ENCODE measurements at places on chromosomes 12 and 14. TPM values are rescaled to one million over a fixed set of nuclear protein-coding genes. Genes with fewer than 3 reads are reported as not detected.

- no peaks in the 10 kb centered on the region for H3K36me3 ChIP-seq
- H3K27ac ChIP-seq = no peak overlapping the region
- H3K27me3 ChIP-seq = no peaks in the 10 kb centered on the region
- no peak overlapping the region for H3K4me3 ChIP-seq
- no peaks in the 10 kb centered on the region for H3K4me1 ChIP-seq
- DNase-seq = no peak
Measured at GRCh38 chr12:49983892-49984291, 11.1 kb downstream of the AQP6 start.

DNA sequence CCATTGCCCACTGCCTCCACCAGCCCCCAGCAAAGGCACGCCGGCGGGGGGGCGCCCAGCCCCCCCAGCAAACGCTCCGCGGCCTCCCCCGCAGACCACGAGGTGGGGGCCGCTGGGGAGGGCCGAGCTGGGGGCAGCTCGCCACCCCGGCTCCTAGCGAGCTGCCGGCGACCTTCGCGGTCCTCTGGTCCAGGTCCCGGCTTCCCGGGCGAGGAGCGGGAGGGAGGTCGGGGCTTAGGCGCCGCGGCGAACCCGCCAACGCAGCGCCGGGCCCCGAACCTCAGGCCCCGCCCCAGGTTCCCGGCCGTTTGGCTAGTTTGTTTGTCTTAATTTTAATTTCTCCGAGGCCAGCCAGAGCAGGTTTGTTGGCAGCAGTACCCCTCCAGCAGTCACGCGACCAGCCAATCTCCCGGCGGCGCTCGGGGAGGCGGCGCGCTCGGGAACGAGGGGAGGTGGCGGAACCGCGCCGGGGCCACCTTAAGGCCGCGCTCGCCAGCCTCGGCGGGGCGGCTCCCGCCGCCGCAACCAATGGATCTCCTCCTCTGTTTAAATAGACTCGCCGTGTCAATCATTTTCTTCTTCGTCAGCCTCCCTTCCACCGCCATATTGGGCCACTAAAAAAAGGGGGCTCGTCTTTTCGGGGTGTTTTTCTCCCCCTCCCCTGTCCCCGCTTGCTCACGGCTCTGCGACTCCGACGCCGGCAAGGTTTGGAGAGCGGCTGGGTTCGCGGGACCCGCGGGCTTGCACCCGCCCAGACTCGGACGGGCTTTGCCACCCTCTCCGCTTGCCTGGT, at the start of gene CDKN1B:
TSS of gene CDKN1B (plus strand) at position 576 of the 793 bp plus-strand sequence. CDS start 472 bp downstream, outside the sequence.
- DNase-seq = peak; percentile 93
- no peaks in the 10 kb centered on the region for H3K36me3 ChIP-seq
- peak within 1 kb of the TSS; percentile 100 for H3K27ac ChIP-seq

GRCh38 chr14:74554742-74555362, 57.2 kb downstream of the LTBP2 start:
- H3K27me3 ChIP-seq = no peaks in the 10 kb centered on the region
- no peak for DNase-seq
- no peaks in the 10 kb centered on the region for H3K36me3 ChIP-seq
- no peak overlapping the region for H3K27ac ChIP-seq
- H3K4me3 ChIP-seq = no peak overlapping the region
- no peaks in the 10 kb centered on the region for H3K4me1 ChIP-seq

GRCh38 chr12:131020326-131021153, 66.8 kb downstream of the ADGRD1 start:
- no peak for DNase-seq
- no peaks in the 10 kb centered on the region for H3K27me3 ChIP-seq
- H3K36me3 ChIP-seq = no peaks in the 10 kb centered on the region
- H3K4me3 ChIP-seq = no peak overlapping the region

DNA sequence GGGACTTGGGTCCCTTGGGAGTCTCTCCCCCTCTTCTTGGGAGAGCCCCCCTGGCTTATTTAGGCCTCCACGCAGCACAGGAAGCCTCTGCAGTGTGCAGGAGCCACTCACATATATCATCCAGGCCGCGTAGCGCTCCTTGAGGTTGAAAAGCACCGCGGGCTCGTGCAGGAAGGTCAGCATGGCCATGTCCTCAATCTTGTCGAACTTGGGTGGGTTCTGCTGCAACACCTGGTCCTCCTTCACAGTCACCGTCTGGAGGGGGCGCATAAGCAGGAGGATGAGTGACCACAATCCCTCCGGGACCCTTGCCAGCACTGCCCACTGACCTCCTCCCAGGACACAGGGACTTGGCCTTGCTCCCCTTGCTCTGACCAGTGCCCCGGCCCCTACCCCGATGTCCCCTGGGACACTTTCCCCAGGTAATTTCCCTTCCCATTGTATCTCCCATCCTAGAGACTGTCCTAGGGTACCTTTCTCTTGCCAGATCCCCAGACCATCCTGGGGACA, 2.5 kb downstream of the MYH6 start:
- no peaks in the 10 kb centered on the region for H3K27me3 ChIP-seq
- H3K4me1 ChIP-seq = no peaks in the 10 kb centered on the region
- no peak overlapping the region for H3K27ac ChIP-seq
- DNase-seq = no peak
- no peaks in the 10 kb centered on the region for H3K36me3 ChIP-seq

DNA sequence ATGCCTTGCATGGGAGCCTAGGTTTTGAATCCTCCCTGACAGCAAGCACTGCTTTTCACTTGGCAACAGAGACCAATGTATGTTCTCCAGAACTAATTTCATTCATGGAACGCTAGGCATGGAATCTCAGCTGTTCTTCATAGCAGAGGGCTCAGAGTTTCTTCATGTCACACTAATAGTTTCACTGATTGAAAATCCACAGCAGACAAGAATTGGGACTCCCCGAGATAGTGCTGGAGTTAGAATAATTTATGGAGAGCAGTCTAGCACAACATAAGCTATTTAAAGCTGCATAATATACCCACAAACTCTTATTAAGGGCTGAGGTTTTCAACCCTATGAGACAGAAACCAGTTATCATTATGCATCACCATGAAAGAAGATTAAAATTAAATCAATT, 342.5 kb downstream of the TMEM132D start:
- H3K4me1 ChIP-seq = no peaks in the 10 kb centered on the region
- no peak overlapping the region for H3K4me3 ChIP-seq
- H3K27me3 ChIP-seq = no peaks in the 10 kb centered on the region
- H3K27ac ChIP-seq = no peak overlapping the region
- DNase-seq = no peak
- H3K36me3 ChIP-seq = no peaks in the 10 kb centered on the region

DNA sequence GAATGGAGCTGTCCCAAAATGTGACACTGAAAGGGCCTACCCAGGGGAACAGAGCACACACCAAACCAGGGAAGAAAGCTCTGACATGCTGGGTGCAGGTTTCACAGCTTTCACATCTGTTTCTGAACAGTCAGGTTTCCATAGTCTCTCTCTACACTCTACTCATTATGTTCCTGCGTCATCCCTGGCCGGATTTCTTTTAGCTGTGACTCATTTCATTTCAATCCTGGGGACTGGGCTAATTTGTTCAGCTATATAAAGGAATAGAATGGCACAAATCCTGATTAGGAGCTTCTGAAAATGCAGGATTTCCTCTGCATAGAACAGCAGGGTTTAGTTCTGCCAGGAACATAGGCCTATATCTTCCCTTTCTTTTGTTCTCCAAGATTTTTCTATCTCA, 649.8 kb downstream of the RPS29 start:
- H3K4me1 ChIP-seq = peaks cover 17% of the 10 kb centered on the region
- H3K27me3 ChIP-seq = no peaks in the 10 kb centered on the region
- H3K27ac ChIP-seq = no peak overlapping the region
- DNase-seq = peak; percentile 68

DNA sequence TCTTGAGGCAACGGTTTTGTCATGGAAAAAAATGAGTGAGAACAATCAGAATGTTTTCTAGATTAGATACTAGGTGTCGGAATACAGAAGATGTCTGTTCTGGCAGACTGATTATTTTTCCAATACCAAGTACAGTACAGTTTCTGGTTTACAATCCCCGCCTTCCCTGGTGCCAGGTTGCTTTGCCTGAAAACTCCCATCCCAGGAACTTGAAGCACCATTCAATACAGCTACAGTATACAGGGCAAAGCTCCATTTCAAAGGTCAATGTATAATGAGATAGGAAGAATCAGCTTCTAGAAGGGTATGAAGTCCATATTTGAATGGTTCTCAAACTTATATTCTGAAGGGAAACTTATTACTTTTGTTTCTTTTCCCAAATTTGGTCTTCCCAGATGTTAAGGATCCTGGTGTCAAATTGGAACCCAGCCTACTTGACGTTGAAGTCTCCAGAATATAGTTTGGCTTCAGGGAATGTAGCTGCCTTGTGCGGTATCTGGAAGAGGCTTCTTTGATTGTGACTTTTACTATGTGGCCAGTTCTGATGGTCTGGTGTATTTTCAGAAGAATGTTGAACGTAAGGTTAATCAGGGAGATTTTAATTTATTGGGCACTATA, 238.0 kb upstream of the ATP2B1 start:
- H3K4me3 ChIP-seq = no peak overlapping the region
- H3K4me1 ChIP-seq = peaks cover 27% of the 10 kb centered on the region
- H3K36me3 ChIP-seq = no peaks in the 10 kb centered on the region
- no peak for DNase-seq
- no peaks in the 10 kb centered on the region for H3K27me3 ChIP-seq

DNA sequence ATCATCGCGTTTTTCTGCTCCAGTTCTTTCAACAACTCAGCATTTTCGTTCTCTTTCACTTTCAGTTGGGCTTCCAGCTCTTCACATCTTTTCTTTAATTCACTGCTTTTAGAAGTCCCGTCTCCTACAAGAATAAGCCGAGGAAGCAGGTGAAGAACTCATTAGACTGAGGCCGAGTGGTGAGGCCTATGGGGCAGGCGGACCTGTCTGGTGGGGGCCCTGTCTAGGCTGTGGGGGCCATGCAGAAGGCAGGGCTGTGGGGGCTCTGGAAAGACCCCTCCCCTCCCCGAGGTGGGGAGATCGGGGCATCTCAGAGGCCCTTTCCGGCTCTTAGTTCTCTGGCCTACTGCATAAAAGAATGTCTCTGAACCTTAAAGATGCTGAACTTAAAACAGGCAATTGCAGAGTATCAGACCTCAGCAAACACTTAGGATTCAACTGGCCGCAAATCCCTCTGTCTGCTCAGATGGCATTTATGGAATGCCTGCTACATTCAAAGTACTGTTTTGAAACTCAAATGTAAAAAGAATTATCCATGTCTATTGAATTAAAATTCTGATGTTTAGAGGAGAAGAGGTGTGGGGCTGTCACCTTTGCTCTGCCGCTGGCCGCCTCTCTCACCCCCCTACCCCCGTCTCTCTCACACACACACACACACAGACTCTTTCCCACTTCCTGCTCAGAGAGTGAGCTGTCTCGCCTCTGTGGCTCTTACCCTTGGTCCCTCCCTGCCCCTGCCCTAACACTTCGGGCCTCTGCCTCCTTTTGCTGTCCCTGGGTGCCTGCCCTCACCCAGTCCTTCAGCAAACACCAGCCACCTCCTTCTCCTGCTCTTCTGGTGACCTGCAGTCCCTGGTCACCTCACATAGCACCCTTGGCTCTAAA, 34.7 kb downstream of the CCDC92 start:
- H3K4me1 ChIP-seq = no peaks in the 10 kb centered on the region
- H3K36me3 ChIP-seq = peaks cover 16% of the 10 kb centered on the region
- H3K27me3 ChIP-seq = no peaks in the 10 kb centered on the region
- no peak for DNase-seq

GRCh38 chr12:49030119-49030518, 11.5 kb upstream of the PRKAG1 start:
- no peaks in the 10 kb centered on the region for H3K27me3 ChIP-seq
- no peak overlapping the region for H3K4me3 ChIP-seq
- no peak for DNase-seq
- H3K4me1 ChIP-seq = no peaks in the 10 kb centered on the region
- no peak overlapping the region for H3K27ac ChIP-seq
- no peaks in the 10 kb centered on the region for H3K36me3 ChIP-seq

DNA sequence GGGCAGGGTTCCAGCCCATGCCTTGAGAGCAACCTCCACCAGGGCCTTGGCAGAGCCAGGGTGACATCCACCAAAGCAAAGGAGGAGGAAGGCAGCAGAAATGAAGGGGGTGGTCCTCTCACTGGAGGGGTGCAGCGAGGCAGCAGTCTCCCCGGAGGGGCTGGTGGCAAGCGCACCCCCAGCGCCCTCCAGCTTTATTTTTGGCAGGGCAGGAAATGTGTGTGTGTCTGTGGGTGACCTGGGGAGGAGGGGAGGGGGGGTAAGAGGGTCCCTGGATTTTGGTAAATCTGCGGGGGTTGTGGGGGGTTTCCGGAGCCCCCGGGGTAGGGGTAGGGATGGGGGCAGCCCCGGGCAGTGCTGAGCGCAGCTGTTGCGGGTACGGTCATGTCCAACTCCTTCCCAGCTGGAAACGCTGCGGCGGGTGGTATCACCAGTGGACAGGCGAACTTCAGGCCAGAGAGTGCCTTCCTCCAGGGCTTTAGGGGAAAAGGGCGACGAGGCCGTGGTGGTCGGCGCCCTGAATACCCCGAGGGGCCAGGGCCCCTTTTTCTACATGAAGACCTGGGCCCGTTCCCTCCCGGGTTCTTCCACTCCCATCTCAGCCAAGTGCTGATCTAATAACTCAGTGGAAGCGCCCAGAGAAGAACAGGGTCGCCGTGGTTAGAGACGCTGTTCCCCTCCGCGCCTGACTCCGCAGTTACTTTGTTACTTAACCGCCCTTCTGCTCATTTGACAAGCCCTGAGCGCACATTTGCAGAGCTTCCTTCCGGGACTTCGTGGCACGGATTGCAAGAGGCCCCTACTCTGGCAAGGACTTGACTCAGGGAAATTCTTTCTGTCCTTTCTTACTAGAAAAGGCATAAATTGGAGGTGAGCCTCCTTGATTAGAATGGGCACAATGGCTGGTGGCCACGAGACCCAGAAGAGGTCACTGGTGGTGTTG, 55.2 kb downstream of the FOS start:
- H3K27me3 ChIP-seq = no peaks in the 10 kb centered on the region
- H3K27ac ChIP-seq = peak overlapping the region; percentile 52
- no peaks in the 10 kb centered on the region for H3K36me3 ChIP-seq
- DNase-seq = peak; percentile 48
- peak overlapping the region; percentile 33 for H3K4me3 ChIP-seq

DNA sequence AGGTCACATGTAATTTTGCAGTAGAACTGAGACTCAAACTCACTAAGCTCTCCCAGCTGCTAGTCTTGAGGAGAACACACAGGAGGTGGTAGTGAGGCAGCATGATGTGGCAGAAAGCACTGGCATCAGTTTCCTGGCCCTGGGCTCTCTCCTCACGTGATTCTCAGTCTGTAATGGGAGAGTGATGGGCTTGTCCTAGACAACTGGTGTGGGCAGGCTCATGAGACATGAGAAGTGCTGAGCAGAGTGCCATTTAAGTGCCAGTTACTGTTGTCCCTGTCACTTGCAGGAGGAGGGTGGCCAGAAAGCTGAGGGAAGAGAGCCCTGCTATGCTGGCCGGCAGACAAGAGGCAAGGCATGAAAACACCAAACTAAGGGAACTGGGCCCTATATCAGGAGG, 48.5 kb upstream of the OVCH1 start:
- no peak overlapping the region for H3K27ac ChIP-seq
- no peaks in the 10 kb centered on the region for H3K27me3 ChIP-seq
- H3K4me3 ChIP-seq = no peak overlapping the region
- peaks cover 5% of the 10 kb centered on the region for H3K4me1 ChIP-seq
- no peak for DNase-seq
- no peaks in the 10 kb centered on the region for H3K36me3 ChIP-seq

- H3K4me1 ChIP-seq = no peaks in the 10 kb centered on the region
- H3K4me3 ChIP-seq = no peak overlapping the region
- no peaks in the 10 kb centered on the region for H3K36me3 ChIP-seq
- H3K27ac ChIP-seq = no peak overlapping the region
- no peaks in the 10 kb centered on the region for H3K27me3 ChIP-seq
Measured at GRCh38 chr12:29595071-29595755, 97.7 kb upstream of the OVCH1 start.

PLCZ1 gene
- not detected for total RNA-seq

KERA gene
- not detected for total RNA-seq

B4GALNT1 gene
- total RNA-seq = 1.1 TPM

NID2 gene
- 19.1 TPM for total RNA-seq

IL26 gene
- total RNA-seq = not detected

RDH16 gene
- 0.44 TPM for total RNA-seq

RASSF9 gene
- 1.5 TPM for total RNA-seq

MAX gene
- 79.2 TPM for total RNA-seq

Data from adrenal gland (tissue), 19 donors.